ENCODE measurements at places on chromosomes 1 and 21.
A peak's percentile ranks its signal among the peaks of the same experiment; 100 is the strongest.

DNA sequence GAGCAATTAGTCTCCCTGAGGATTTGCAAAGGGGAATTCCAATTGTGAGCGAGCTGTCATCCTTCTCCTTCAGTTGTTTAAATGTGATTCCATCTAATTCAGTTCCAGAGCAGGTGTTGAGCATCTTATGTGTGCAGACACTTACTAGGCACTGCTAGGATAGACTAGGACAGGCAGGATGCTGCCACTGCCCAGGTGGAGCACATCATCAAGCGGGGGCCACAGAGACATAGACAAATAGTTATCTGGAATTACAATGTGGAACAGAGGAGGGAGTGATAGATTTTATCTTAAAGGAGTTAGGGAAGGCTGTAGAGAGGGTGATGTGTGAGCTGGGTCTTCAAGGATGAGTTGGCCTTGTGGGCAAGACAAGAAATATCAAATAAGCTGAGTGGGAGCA is 55.9 kb downstream of the CDC7 start:
- DNase-seq: no peak

GRCh38 chr21:45382697-45382997 is 22.3 kb upstream of the COL18A1 start:
- no peak for DNase-seq

- peak; percentile 75 for DNase-seq
Observed at GRCh38 chr1:100038660-100039287, 69.0 kb downstream of the SLC35A3 start.

DNA sequence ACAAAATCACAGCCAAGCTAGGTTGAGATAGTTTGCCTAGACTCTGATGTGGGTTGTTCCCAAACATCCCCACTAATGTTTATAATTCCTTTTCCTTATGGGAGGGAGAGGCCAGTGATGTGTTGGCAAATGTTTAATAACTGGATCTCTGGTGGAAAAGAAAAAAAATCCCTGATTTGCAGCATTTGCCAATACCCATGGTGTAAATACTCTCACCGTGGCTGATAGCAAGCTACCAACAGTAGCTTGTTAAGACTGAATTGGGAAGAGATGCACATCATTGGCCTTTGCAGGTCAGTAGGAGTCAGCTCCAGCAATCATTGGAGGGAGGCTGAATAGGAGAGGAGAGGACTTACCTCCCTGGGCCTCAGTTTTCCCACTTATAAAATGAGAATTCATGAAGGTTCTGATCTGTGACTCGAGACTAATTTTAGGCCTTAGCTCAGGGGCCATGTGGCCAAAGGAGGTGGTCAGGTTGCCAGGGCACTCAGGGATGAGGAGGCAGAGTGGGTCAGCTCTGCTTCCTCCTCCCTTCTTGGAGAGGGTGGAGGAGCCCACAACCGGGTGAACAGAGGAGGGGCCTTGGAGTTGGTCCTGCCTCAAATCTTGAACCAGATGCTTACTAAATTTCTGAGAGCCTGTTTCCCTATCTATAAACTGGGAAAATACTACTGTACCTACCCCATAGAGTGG is 20.0 kb upstream of the SCMH1 start:
- no peak for DNase-seq

DNA sequence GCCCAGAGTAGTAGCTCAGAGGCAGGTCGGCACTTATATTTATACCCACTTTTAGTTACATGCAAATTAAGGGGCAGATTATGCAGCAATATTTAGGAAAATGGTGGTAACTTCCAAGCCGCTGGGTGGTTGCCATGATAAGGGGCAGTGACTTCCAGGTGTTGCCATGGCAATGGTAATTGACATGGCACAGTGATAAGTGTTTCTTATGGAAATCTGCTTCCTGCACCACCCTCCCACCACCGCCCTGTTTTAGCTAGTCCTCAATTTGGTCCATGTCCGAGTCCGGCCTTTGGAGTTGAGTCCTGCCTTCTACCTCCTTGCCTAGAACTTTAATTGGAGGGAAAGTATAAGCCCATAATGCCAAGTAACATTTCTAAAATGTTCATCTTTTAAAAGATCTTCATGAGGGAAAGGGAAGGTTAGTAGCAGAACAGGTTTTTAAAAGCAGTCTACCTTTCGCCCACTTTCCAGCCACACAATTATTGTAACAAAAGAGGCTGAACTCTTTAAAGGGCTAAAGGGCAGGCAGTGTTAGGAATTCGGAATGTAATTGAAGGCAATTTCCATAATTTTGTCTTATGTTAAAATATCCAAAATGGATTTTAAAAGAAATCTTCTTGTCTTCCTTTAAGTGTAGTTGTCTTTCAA is 21.7 kb downstream of the ZBTB8B start:
- DNase-seq: no peak

DNA sequence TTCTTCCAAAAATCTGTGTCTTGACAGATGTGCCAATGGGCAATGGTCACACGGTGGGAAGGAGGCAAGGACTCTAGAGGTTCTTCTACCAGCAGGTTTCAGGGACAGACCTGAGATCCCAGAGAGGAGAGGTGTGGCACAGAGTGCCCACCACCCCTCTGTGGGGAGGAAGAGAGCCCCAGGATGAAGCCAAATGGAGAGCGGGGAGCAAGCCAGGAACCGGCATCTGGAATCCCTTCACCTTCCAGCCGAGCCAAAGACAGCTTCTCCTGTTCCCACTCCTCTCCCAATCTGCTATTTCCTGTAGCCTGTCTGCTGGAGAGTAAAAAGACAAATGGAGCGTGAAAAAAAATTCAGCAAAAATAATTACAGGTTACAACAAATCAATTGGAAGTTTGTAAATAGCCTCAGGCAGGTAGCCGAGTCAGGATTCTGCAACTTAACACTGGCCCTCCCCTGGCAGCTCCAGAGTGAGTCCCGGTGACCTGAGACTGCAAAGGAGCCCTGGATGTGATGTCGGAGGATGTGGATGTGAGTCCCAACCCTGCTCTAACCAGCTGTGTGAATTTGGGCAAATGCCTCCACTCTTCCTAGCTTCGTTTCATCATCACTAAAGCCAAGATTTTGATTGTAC is 45.4 kb upstream of the LRRN2 start:
- DNase-seq: peak; percentile 40

GRCh38 chr1:83791821-83792437 is 207.0 kb downstream of the TTLL7 start:
- no peak for DNase-seq

- DNase-seq: no peak
Observed at GRCh38 chr1:55400508-55400907, 185.3 kb upstream of the USP24 start.

GRCh38 chr1:235515844-235516512 is 11.7 kb upstream of the B3GALNT2 start:
- no peak for DNase-seq

DNA sequence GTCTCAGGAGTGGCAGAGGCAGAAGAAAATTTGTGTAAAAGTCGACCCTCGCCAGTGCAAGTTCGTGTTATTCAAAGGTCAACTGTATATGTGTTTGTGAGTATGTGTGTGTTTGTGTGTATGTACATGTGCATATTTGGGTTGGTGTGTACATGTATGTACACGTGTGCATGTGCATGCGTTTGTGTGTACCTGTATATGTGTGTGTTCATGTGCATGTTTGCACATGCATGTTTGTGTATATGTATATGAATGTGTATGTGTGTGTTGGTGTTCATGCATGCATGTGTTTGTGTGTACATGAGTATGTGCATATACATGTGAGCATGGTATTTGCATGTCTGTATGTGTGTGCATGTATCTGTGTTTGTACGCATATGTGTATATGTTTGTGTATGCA is 21.7 kb upstream of the TENT5C start:
- no peak for DNase-seq

DNA sequence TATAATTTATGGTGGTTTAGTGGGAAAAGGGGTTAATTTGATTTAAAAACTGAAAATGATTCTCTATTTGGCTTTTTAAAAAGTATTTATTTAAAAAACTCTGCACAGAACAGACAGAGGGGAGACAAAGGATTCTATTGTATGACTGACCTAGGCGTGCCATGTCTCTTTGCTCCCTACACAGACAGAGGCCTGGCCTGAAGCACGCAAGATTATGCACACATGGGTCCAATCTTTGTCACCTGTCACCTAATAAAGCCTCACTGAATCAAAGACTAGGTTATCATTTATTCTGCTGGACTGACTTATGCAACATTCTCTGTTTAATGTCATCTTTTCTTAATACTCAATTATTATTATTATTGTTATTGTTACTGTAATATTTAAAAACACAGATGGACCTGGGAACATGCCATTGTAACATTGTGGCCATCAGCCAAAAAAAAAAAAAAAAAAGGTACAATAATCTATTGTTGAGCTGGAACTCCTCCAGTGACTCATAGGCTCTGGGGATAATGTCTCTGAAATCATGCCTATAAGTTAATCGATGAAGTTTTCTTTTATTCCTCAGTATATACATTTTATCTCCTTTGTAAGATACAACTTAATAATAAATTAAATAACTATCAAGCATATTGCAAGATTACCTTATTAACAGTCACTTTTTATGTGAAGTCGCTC is 112.1 kb downstream of the RUNX1 start:
- DNase-seq: no peak

- no peak for DNase-seq
Observed at GRCh38 chr1:24189528-24189927, 2.4 kb upstream of the IFNLR1 start.

DNA sequence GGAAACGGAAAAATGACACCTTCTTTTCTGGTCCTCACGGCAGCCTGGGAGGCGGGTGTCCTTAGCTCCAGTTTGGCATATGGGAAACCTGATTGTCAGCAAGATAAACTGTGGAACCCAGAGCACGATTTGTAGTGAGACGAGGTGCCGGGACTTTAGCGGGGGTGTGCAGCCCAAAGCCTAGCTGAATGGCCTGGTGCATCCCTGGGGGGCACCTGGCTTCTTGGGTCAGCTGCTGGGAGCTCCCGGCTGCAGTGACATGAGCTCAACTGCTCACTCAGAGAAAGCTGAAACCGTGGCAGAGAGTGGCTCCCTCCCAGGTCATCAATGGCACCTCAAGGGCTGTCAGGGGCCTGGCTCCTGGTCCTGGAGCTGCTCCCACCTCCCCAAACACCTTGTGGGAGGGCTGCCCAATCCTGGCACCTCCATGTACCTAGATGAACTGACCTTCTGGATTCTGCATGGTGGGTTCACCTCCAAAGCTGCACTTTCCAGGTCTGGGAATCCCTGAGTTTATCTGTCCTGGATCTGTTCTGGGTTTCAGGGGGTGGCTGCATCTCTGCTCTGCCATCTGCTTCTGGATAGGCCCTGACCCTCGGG is 260.5 kb downstream of the MATN1 start:
- no peak for DNase-seq

DNA sequence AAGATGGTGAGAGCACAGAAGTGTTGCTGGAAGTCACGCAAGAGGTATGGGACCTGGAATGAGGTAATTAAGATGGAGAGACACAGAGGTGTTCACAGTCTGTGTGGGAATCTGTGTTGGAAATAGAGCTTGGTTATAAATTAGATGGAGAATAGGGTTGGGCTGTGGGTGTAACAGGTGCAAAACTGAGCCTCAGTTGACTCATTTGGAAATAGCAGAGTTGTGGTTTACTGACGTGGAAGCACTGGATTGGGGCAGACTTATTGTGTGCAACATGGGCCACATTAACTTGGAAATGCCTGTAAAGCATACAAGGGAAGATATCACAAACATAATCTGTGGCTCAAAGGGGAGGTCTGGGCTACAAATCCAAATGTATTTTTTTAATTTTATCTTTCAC is 13.0 kb downstream of the CAMSAP2 start:
- no peak for DNase-seq

GRCh38 chr1:61423643-61424042 is 301.3 kb downstream of the TM2D1 start:
- DNase-seq: no peak
